ENCODE measurements at places on chromosomes 4 and X. TPM values are rescaled to one million over a fixed set of nuclear protein-coding genes. Genes with fewer than 3 reads are reported as not detected.

PRPS1 gene
- total RNA-seq = 64.6 TPM

IL2 gene
- total RNA-seq = 0.75 TPM

TRIM2 gene
- 0.23 TPM for total RNA-seq

SLC4A4 gene
- total RNA-seq = 1.9 TPM

ASB9 gene
- 0.77 TPM for total RNA-seq

F8 gene
- 5.1 TPM for total RNA-seq

TLL1 gene
- total RNA-seq = not detected

GUCY1A1 gene
- not detected for total RNA-seq

PNMA5 gene
- total RNA-seq = 0.09 TPM

GJB1 gene
- not detected for total RNA-seq

P2RY8 gene
- total RNA-seq = 126 TPM

GPR34 gene
- total RNA-seq = not detected

Data from T-helper 2 cell treated with Interferon-gamma antibody and Interleukin-4, amounts not matched to agents 100 ng/mL and 5 ng/mL, for 36 hours (primary cell).